Karpas-422 (cell line): ENCODE measurements at places on chromosomes 1 and 21. TPM values are rescaled to one million over a fixed set of nuclear protein-coding genes. Genes with fewer than 3 reads are reported as not detected.
A peak's percentile ranks its signal among the peaks of the same experiment; 100 is the strongest.

Gene ARHGEF19
- 2.2 and 2.5 TPM in 2 replicates for total RNA-seq

DNA sequence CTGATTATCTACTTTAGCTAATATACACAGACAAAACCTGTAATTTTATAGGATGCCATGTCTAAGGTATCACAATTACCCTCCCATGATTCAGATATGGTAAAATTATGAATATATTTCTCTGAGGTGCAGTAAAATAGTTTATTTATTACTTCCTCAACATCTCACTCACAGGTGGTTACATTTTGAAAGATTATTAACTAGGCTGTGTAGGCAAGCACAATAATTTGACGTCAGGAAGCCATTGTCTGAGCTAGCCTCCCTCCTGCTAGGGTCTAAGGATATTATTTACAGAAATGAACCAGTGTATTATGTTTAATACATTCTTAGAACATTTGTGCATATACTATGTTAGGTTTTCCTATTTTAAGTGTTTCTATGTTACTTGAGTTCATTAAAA, 69.9 kb upstream of the ADGRL2 start:
- no peak for DNase-seq
- H3K36me3 ChIP-seq: no peaks in the 10 kb centered on the region
- H3K4me1 ChIP-seq: no peaks in the 10 kb centered on the region
- H3K27ac ChIP-seq: no peak overlapping the region
- H3K4me3 ChIP-seq: no peak overlapping the region
- H3K27me3 ChIP-seq: no peaks in the 10 kb centered on the region

GRCh38 chr1:246608616-246609376, 42.5 kb downstream of the CNST start:
- no peaks in the 10 kb centered on the region for H3K36me3 ChIP-seq
- H3K4me3 ChIP-seq: no peak overlapping the region
- DNase-seq: no peak
- H3K27ac ChIP-seq: no peak overlapping the region
- no peaks in the 10 kb centered on the region for H3K27me3 ChIP-seq

Gene HLX
- not detected in 2 replicates for total RNA-seq

Gene DCST2
- total RNA-seq: 1.3 and 3.5 TPM in 2 replicates

GRCh38 chr1:12073796-12074195, 10.7 kb downstream of the TNFRSF8 start:
- H3K27me3 ChIP-seq: no peaks in the 10 kb centered on the region
- peaks cover 1% of the 10 kb centered on the region; the same call in 1 of the 2 replicates for H3K4me1 ChIP-seq
- H3K27ac ChIP-seq: no peak overlapping the region
- no peak for DNase-seq
- no peak overlapping the region for H3K4me3 ChIP-seq
- no peaks in the 10 kb centered on the region for H3K36me3 ChIP-seq

Gene HSPG2
- total RNA-seq: under 0.01 TPM in 1 of 2 replicates, not detected in the other

- H3K27me3 ChIP-seq: no peaks in the 10 kb centered on the region
- no peak overlapping the region for H3K4me3 ChIP-seq
- no peaks in the 10 kb centered on the region for H3K4me1 ChIP-seq
- DNase-seq: no peak
- H3K27ac ChIP-seq: no peak overlapping the region
Observed at GRCh38 chr1:29632806-29633615, 396.7 kb downstream of the PTPRU start.

DNA sequence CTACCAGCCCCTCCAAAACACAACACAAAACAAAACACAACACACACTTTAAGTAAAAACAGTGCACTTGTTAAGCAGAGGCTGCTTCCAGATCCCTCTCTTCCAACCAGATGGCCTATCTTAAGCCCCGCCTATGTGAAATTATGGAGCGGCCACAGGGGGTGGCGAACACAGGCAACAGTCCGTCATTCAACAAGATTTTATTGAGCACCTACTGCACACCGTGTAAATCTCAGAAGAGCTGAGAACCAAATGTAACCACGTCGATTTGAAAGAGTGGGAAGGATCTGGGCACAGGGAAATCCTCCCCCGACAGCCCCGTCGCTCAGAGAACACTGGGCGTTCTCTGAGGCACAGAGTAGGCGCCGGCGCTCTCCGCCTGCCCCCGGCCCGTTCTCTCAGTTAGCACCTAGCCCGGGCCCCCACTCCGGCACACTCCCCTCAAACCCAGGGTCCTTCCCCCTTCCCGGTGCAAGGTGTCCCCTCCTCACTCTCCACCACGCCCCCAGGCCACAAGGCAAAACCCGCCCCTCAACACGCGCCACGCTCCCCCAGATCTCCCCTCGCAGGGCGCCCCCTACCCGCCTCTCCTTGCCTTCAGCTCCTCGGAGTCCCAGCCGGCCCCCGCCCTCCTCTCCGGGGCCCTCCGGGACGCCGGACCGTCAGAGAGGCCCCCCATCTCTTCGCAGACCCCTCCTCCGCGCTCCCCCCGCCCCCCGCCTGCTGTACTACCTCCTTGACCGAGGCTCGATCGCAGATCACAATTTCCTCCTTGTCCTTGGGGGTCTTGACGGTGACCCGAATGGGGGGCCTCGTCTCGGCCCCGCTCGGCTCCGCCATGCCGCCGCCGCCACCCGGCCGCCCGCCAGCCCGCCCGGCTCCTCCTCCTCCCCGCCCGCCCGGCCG, 483 bp downstream of the UBQLN4 start:
- peak; percentile 85 for DNase-seq
- H3K4me1 ChIP-seq: peaks cover 19% of the 10 kb centered on the region
- H3K27me3 ChIP-seq: no peaks in the 10 kb centered on the region
- peak overlapping the region; percentile 83 for H3K4me3 ChIP-seq

DNA sequence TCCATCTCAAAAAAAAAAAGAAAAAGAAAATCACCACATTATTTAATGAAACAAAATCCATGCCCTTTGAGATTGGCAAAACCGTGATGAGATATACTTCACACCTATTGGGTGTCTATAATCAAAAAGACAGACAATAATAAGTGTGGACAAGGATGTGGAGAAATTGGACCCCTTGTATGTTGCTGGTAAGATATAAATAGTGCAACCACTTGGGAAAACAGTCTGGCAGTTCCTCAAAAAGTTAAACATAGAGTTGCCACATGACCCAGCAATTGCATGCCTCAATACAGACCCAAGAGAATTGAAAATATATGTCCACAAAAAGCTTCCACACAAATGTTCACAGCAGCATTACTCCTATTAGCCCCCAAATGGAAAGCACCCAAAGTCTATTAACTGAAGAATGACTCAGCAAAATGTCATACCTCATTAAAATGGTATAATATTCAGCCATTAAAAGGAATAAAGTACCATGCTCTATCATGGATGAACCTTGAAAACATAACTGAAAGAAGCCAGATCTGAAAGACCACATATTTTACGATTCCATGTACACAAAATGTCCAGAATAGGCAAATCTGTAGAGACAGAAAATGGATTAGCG, 24.3 kb downstream of the LMOD1 start:
- H3K4me1 ChIP-seq: no peaks in the 10 kb centered on the region
- no peak for DNase-seq
- no peaks in the 10 kb centered on the region for H3K27me3 ChIP-seq
- H3K4me3 ChIP-seq: no peak overlapping the region
